ENCODE measurements at places on chromosomes 4 and X. TPM values are rescaled to one million over a fixed set of nuclear protein-coding genes. Genes with fewer than 3 reads are reported as not detected.

DNA sequence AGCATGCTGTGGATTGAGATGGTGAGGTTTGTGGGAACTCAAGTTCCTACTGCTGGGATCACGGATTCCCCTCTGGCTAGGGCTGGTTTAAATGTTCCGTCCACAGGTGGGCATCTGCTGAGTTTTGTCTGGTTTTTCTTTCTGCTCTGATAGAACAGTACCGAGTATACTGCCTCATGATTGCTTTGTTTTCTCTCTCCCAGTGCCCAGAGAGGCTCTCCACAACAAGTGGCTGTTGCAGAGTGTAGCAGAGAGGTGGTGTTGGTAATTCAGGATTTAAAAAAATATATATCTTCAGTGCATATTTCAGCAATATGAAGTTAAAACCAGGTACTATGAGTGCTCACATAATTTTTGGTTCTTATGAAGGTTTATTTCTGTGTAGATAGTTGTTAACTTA, 213.7 kb downstream of the TEX13C start:
- no peaks in the 10 kb centered on the region for H3K4me1 ChIP-seq
- no peak overlapping the region for H3K27ac ChIP-seq
- H3K36me3 ChIP-seq = no peaks in the 10 kb centered on the region
- no peak overlapping the region for H3K4me3 ChIP-seq
- no peak for DNase-seq
- no peaks in the 10 kb centered on the region for H3K27me3 ChIP-seq

ARL9 gene
- polyA plus RNA-seq = not detected

DNA sequence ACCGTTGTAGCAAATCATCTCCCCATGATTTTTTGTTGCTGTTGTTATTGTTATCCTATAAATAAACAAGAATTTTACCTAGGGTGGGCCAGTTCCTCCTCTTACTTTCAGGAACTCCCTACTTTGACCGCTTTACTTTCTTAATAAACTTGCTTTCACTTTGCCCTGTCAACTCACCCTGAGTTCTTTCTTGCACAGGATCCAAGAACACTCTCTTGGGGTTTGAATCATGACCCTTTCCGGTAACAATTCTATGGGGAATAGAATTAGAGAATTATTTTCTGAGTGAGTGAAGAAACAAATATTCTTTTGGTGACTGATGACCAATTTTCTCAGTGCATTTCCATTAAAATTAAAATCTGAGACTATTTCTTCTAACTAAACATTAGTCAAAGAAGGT, 584.0 kb upstream of the TENM3 start:
- DNase-seq = no peak
- no peak overlapping the region for H3K4me3 ChIP-seq
- no peak overlapping the region for H3K27ac ChIP-seq

ETDA gene
- polyA plus RNA-seq = not detected

- no peaks in the 10 kb centered on the region for H3K36me3 ChIP-seq
- peaks cover 46% of the 10 kb centered on the region for H3K27me3 ChIP-seq
- H3K27ac ChIP-seq = no peak overlapping the region
- peak overlapping the region; percentile 71 for H3K4me3 ChIP-seq
- DNase-seq = no peak
Measured at GRCh38 chrX:139204898-139205667, 325.5 kb upstream of the F9 start.

CFAP47 gene
- not detected for polyA plus RNA-seq

- DNase-seq = peak; percentile 39
- H3K4me3 ChIP-seq = no peak overlapping the region
- peaks cover 24% of the 10 kb centered on the region for H3K4me1 ChIP-seq
- no peaks in the 10 kb centered on the region for H3K36me3 ChIP-seq
Measured at GRCh38 chrX:123087326-123087725, 96.8 kb upstream of the GRIA3 start.

DNA sequence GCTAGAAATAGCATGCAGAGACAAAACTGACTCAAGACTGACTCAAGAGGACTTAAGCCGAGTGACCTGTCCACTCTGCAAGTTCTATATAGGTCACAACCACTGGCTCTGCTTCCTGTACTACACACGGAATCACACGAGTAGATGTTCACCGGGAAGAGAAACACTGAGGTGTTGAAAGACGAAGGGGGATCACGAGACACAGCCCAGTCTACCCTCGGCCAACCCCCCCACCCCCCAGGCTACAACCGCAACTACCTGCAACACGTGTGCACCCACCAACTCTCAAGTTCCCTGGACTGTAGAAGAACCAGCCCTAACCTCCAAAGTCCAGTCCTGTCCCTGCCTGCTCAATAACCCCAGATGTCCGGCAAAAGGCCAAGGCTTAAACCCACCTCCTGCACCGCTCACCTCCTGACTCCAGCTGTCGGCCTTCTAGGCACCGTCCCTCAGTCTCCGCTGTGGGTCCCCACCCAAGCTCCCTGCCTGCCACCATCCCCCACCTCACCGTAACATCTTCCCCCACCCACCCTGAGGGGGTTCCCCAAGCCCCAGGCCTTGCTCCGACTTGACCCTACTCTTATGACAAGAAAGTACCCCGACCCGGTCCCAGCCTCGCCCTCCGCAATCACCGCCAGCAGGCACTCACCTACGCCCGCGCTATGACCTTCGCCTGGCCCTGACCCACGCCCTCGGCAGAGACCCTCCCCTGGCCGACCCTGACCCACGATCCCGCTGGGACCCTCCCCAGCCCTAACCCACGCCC, 739 bp downstream of the GAK start:
- H3K27me3 ChIP-seq = no peaks in the 10 kb centered on the region
- peak overlapping the region; percentile 63 for H3K27ac ChIP-seq
- H3K36me3 ChIP-seq = peaks cover under 1% of the 10 kb centered on the region

L1CAM gene
- 0.55 TPM for polyA plus RNA-seq

GRCh38 chr4:185634066-185634652, 98.9 kb upstream of the PDLIM3 start:
- H3K27ac ChIP-seq = no peak overlapping the region
- no peaks in the 10 kb centered on the region for H3K4me1 ChIP-seq
- no peaks in the 10 kb centered on the region for H3K36me3 ChIP-seq
- H3K4me3 ChIP-seq = no peak overlapping the region

DNA sequence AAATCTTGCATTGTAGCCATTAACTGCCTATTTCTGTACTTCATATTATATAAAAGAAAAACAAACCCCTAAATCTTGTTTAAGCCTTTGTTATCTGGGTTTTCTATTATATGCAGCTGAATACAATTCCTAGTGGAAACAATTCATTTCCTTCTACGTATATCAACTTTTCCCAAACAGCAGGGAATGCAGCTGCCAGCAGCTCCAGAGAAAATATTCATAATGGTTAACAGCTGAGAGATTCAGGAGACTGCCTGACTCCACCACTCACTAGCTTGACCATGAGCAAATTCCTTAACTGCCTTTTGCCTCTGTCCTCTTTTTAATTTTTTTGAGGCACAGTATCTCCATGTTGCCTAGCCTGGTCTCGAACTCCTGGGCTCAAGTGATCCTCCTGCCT, 146.2 kb downstream of the SPATA18 start:
- no peaks in the 10 kb centered on the region for H3K27me3 ChIP-seq
- DNase-seq = no peak
- no peaks in the 10 kb centered on the region for H3K36me3 ChIP-seq
- H3K4me3 ChIP-seq = no peak overlapping the region
- no peak overlapping the region for H3K27ac ChIP-seq

GRCh38 chr4:7779432-7779768, 160.3 kb downstream of the AFAP1 start:
- H3K27me3 ChIP-seq = no peaks in the 10 kb centered on the region
- no peak overlapping the region for H3K4me3 ChIP-seq
- DNase-seq = no peak
- H3K4me1 ChIP-seq = peaks cover 9% of the 10 kb centered on the region

DNA sequence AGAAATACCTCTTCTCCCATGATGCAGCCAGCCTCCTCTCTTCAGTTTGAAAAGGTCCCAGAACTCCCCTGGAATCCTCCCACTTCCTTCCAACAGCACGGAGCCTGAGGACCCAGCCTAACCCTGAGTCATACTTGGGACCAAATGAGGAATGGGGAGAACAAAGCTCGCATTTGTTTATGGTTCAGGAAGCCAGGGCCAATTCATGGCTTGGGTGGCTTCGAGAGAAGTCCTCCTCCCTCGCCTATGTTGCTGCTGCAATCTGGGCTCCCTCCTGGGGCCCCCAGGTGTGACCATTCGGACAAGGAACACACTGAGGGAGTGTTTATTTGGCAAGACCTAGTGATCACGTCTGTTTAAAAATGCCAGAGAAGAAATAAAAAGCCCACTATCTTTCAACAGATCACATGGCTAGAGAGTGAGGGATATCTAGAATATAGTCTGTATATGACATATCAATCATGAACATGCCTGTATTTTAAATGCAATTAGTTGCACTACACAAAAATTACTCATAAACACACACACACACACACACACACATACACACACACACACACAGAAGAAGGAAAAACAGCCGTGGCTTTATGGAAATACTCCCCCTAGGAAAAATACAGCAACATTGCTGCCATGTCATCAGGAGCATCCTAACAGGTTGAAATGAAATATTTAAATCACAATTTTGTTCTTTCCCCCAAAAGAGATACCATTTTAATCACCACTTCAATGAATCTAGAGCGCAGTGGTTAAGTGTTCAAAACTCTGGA, 155.7 kb upstream of the MAP3K15 start:
- DNase-seq = no peak
- no peak overlapping the region for H3K27ac ChIP-seq
- H3K27me3 ChIP-seq = no peaks in the 10 kb centered on the region
- no peak overlapping the region for H3K4me3 ChIP-seq
- H3K36me3 ChIP-seq = no peaks in the 10 kb centered on the region
- peaks cover 7% of the 10 kb centered on the region for H3K4me1 ChIP-seq

DNA sequence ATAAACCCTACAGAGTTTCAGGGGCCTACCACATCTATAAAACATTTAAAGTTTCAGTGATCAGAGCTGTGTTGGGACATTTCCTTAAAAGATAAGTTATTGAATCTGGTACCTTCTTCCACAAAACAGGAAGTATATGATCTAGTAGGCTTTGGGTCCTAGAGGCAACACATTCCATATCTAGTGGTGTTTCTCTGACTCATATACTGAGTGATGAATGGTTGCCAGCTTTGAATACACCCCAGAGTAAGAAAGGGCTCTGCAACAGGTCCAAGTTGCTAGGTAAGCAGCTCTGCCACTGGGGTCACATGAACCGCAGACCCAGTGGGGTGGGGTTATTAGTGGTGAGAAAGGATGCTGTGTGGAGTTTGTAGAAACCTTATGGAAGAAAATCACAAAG, 32.4 kb upstream of the BLTP1 start:
- H3K4me1 ChIP-seq = no peaks in the 10 kb centered on the region
- no peaks in the 10 kb centered on the region for H3K36me3 ChIP-seq
- H3K27ac ChIP-seq = no peak overlapping the region
- H3K27me3 ChIP-seq = no peaks in the 10 kb centered on the region
- DNase-seq = no peak

GRCh38 chr4:118265312-118266144, 87.3 kb downstream of the PRSS12 start:
- no peaks in the 10 kb centered on the region for H3K4me1 ChIP-seq
- no peak overlapping the region for H3K27ac ChIP-seq
- peaks cover 2% of the 10 kb centered on the region for H3K27me3 ChIP-seq
- no peaks in the 10 kb centered on the region for H3K36me3 ChIP-seq

SNCA gene
- polyA plus RNA-seq = 13.2 TPM
